OCI-M1 (cell line): ENCODE measurements at places on chromosomes 5 and 9.

DNA sequence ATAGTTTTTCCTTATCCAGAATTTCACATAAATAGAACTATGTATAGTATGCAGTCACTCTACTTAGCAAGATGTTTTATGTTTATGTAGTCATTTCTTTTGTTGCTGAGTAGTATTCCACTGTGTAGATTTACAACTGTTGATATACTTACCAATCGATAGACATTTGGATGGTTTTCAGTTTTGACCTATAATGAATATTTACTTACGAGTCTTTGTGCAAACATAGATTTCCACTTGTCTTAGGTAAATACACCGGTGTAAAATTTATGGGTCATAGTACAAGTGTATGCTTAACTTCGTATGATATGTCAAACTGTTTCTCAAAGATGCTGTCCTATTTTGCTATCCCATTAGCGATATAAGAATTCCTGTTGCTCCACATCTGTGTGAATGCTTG, 19.7 kb upstream of the OR2K2 start:
- no peak for DNase-seq

- no peak for DNase-seq
Observed at GRCh38 chr9:106872641-106873040, 9.7 kb downstream of the ZNF462 start.

- peak; percentile 86 for DNase-seq
Observed at GRCh38 chr5:76582230-76583162, 40.7 kb downstream of the F2RL2 start.

DNA sequence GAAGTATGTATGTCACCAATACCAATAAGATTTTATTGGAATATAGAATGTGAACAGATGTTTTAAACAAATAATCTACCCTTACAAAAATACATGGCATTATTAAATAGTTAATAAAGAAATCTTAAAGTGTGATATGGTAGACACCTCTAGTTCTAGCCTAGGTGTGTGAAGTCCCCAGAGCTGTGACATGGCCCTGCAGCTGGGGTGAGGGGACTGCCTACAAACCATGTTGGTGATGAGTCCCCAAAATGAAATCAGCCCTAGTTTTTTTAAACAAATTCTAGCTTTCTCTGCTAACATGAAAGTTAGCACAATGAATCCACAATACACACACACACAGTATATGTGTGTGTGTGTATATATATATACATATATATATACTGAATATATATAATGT, 195.1 kb upstream of the RPS23 start:
- no peak for DNase-seq

DNA sequence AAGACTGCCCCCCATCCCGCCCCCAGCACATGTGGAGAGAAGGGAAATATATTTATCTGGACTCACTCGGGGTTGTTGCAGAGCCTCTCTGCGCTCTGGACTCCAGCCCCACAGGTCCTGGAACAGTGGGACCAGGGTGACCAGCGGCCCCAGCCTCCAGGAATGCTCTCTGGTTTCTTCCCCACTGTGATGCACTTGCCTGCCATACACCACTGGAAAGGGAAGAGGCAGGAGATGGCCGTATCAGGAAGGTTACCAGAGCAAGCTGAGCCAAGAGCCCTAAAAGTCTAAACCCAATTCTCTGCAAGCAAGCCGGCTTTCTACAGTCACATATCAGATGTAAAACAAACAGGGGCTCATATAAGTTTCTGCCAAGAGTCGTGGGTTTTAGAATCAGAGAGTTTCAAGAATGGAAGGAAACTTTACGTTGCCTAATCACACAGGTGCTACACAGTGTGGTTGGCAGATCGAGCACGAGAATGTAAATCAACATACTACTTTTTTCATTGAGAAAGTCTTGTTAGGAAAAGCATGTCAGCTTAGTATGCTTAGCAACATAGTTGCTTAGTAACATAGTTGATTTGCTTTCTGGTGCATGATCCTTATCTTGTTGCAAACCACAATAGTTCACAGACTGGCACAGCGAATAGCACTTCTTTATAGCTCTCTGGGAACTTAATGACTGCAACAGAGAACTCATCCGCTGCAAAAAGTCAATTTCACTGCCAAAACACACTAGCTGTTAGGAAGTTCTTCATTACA, 201.2 kb downstream of the TARS1 start:
- peak; percentile 34 for DNase-seq
